ENCODE measurements at places on chromosomes 11 and 22.

- no peak for DNase-seq
Measured at GRCh38 chr11:33898957-33899356, 7.1 kb upstream of the LMO2 start.

GRCh38 chr11:68347841-68348240 is 35.5 kb downstream of the LRP5 start:
- no peak for DNase-seq

- DNase-seq: no peak
Measured at GRCh38 chr11:112289588-112290492, 29.2 kb upstream of the PLET1 start.

DNA sequence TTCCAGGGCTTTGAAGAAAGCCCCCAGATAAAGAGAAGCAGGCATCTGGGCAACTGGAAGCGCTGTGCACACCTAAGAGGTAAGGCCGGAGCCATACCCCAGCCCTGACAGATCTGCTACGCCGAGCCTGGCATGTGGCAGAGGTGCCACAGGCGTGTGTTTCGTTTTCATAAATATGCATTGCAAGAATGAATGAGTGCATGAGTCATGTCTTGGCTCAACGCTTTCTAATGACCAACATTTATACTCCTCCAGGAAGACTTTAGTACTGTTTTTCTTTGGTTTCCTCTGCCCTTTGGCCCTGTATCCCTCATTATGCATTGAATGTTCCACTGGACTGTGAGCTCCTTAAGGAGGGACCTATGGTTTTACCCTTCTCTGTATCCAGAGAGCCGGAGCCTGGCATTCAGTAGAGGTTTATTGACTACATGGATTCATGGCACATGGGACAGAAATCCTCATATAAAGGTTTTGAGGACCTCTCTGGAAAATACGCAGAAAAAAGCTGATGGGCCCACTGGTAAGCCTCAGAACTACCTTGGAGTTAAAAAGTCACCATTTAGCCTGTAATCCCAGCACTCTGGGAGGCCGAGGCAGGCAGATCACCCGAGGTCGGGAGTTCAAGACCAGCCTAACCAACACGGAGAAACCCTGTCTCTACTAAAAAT is 38.9 kb upstream of the CSNK2A3 start:
- no peak for DNase-seq

DNA sequence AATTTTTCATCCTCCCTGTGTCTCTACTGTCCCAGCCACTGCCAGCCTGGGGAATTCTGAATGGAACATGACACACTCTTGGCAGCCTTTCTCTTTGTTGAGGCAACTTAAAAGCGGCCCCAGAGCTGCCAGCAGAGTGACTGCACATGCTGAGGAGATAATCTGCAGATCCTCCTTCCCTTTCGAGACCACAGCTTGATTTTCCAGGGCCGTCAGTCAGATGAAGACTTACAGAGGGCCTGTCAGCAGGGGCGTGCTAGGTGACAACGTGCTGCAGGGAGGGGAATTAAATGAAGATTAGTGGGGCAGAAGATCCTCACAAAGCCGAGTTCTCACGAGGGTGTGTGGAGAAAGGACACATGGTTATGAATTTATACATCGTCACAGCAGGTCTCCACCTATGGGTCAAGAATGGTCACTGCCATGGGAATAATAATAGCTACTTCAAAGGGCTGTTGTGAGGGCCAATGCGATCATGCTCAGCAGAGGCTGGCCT is 193.5 kb upstream of the PITPNB start:
- DNase-seq: no peak

DNA sequence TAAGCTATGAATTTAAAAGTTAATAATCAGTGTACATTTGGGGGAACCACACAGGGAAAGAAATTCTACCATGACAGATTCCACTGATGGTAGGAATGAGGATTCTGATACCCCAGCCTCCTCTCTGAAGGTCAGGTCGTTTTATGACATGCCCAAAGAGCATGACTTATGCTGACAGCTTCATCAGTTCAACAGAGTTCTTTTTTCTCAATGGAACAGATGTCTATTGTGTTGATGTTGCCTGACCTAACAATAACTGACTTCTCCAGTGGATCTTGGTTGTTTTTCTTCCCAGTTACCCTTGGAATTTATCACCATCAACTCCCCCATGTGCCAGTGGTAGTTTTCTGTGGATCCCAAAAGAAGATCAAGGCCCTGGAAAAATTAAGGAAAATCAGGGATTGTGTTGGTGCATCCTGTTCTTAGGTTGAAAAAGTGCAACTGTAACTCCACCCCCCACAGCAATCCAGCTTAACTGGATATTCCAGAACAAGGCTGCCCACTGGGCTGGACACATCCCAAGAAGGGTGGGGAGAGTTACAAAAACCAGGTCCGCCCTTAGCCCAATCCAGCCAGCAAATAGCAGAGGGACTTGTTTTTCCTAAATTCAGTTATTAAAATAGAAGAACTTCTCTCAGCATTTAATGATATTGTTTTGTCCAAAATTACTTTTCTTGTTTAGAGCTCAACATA is 31.5 kb upstream of the CAT start:
- DNase-seq: no peak

- no peak for DNase-seq
Measured at GRCh38 chr11:3857628-3858027, 2.2 kb downstream of the STIM1 start.

GRCh38 chr11:69465236-69466000 is 16.0 kb upstream of the LINC01488 start:
- no peak for DNase-seq

- peak; percentile 26 for DNase-seq
Measured at GRCh38 chr22:48721395-48721669, 1106.3 kb downstream of the BRD1 start.

GRCh38 chr11:72037554-72038311 is 39.0 kb downstream of the IL18BP start:
- no peak for DNase-seq

- no peak for DNase-seq
Measured at GRCh38 chr11:36230779-36231699, 58.2 kb downstream of the COMMD9 start.

- no peak for DNase-seq
Measured at GRCh38 chr11:103601225-103601846, 435.1 kb upstream of the DDI1 start.

DNA sequence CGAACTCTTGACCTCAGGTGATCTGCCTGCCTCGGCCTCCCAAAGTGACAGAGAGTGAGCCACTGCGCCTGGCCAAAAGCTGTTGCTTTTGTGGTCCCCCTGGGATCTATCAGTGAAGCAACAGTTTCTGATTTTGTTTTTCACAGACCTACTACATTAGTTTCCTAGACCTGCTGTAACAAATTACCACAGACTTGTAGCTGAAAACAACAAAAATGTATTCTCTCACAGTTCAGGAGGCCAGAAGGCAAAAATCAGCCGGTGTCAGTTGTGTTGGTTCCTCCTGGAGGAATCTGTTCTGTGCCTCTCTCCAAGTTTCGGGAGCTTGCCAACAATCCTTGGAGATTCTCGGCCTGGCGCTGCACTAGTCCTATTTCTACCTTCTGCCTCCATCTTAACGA is 8.5 kb upstream of the SLC35C1 start:
- no peak for DNase-seq

DNA sequence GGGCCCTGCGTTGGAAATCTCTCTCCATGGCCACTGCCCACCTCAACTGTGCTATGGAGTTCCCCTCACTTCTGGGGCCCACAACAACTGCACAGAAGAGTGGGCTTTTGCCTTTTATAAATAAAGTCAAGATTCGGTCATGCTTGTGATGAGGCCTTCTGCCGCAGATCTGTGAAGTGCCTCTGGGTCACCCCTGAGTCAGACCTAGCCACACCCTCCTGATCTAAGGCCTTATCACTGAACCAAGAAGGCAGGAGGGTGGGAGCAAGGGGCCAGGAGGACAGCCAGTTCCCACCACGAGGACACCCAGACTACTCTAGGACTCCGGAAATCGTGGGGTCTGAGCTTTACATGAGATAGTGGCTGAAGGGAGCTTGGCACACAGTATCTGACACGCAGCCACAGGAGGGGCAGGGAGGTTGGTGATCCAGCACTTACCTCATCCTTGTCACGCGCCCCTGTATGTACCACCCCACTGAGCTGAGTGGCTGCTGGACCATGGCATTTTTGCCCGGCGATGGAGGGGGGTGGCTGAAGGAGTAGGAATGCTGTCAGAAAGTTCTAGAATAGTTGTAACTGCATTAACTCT is 115.7 kb downstream of the ABTB2 start:
- DNase-seq: no peak

DNA sequence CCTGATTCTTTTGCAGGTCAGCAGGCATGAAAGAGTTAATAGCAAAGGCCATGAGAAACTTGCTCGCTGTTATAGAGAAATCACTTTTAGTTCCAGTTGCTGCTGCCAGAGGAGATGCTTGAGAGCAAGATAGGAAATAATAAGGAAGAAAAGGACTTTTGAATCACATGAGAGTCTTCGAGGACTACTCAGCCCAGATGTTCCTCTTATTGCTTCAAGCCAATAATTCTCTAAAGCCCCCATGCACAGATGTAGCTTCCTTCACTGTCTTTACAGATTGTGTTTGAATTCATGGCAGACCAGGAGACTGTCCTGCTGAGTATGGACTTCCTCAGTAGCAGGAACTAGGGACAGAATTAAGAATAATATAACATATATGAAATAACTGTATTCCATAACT is 50.1 kb upstream of the OLFML1 start:
- no peak for DNase-seq

DNA sequence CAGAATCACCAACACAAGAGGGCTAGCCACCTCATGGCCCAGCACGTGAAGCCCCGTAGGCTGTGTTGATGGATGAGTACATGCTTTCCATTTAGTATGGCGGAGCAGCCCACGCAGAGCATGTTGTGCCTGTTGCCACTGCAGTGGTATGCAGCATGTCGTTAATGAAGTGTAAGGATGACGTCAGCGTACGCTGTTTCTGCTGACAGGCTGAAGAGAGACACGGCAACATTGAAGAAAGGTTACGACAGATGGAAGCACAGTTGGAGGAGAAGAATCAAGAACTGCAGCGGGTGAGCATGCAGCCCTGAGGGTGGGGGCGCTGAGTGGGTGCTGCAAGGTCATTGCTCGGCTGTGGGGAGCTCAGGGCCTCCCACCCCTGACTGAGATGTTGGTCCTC is 62.8 kb downstream of the PPFIA1 start:
- DNase-seq: peak; percentile 42

DNA sequence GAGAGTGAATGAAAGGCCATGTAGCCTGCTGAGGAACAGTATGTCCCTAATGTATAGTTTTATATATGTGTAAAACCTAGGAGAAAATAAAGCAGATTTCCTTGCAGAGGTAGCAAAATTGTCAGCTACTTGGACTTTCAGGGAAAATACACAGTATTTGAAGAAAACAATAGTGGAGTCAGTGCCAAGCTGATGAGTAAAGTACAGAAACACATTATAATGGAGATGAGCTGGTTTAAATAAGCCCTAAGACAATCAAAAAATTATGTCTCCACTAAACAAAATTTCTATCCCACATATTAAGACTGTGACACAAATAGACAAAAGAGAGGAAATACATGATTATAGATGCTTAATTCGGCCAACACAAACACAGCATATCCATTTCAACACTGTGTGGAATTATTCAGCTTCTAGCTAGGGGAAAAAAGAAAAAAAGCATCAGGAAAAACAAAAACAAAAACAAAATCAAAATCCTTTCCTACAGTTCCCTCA is 75.9 kb downstream of the MAML2 start:
- no peak for DNase-seq

GRCh38 chr11:73399159-73399590 is 23.0 kb downstream of the RELT start:
- no peak for DNase-seq

- DNase-seq: no peak
Measured at GRCh38 chr22:33909911-33910310, 10.4 kb downstream of the LARGE1 start.

- no peak for DNase-seq
Measured at GRCh38 chr11:123195188-123196059, at the start of gene CLMP. CLMP (minus strand) TSS chr11:123195248; CDS start chr11:123194940, 308 bp downstream.

- DNase-seq: no peak
Measured at GRCh38 chr11:76621868-76622267, 48.7 kb downstream of the LRRC32 start.

- no peak for DNase-seq
Measured at GRCh38 chr11:87035976-87036583, 1.7 kb upstream of the TMEM135 start.

DNA sequence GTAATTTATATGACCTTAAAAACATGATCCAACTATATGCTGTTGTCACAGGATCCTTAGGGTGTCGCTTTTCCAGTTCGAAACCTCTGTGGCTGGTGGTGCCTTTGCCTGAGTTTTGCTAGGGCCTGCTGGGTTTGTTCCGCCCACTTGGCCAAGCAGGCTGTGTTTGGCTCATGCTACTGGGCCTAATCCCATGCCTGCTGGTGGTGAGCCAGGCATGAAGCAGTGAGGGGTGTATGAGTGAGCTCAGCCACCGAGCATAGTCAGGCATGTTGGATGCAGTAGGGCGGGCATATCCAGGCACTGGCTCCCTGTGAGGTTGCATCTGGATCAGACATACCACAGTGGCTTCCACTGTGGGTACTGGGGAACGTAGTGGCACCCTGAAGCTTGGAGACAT is 16.3 kb downstream of the NPAT start:
- DNase-seq: no peak

DNA sequence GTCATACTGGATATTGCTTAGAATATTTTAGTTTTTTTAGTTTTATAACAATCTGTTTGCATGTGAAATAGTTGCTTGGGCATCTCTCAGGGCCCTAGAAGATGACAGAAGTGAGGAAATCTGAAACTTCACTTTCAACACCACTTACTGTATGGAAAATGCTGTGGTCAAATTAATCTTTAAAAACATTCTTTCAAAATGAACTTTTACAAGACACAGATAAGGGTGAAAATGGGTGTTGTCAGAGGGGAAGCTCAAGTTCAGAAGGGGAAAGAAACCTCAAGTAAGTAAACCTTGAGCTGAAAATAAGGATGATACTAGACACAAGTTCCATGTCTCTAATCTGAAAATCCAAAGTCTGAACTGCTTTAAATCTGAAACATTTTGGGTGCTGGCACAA is 1840.1 kb upstream of the RAG2 start:
- DNase-seq: no peak

GRCh38 chr11:86442420-86442819 is 67.7 kb downstream of the CCDC81 start:
- DNase-seq: no peak

- DNase-seq: no peak
Measured at GRCh38 chr11:35785287-35786167, 123.0 kb downstream of the TRIM44 start.

DNA sequence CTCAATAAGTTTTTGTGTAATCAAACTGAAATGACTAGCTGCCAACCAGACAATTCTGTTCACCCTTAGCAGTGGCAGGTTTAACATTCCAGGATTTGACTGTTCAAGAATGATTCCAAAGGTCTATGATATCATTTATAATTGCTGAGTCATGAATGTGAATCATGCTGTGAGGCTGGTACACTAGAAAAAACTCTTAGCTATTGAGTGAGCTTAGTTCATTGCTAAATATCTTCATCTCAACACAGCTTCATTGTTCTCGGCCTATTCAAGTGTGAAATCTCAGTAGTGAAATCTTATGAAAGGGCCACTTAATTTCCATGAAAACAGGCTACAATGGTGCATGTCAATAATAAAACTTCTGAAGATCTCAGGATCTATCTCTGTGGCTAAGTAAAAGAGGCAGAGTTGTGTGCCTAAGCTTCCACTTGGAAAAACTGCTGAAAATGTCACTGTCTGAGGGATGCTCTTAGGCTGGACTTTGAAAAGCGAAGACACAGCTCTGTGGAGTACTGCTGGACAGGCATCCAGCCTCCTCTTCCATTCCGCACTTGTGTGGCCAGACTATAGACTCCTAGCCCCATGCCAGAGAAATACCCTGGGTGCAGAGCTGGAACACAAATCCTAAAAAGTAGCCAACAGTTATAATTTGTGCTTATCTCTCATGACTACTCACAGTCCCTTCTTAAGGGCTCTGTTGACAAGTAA is 12.8 kb downstream of the AQP11 start:
- no peak for DNase-seq

- DNase-seq: no peak
Measured at GRCh38 chr11:17538731-17539130, 5.5 kb downstream of the USH1C start.
